ENCODE measurements at places on chromosomes 5 and 9. TPM values are rescaled to one million over a fixed set of nuclear protein-coding genes. Genes with fewer than 3 reads are reported as not detected.

Gene SPATA31A3
- total RNA-seq = not detected

Gene GPX8
- 34.5 TPM for total RNA-seq

Gene IFNA21
- not detected for total RNA-seq

Gene IL9
- not detected for total RNA-seq

Gene PTPN3
- 19.2 TPM for total RNA-seq

Gene HRCT1
- 0.18 TPM for total RNA-seq

Gene CDH9
- total RNA-seq = not detected

Gene PCDHA4
- total RNA-seq = 1.8 TPM

Gene PCA3
- not detected for total RNA-seq

Gene DND1
- total RNA-seq = 0.72 TPM

Gene PCAT7
- 0.72 TPM for total RNA-seq

Gene ISL1
- 0.06 TPM for total RNA-seq

Gene SPAG8
- 0.51 TPM for total RNA-seq

Gene HAVCR1
- 39.0 TPM for total RNA-seq

Gene NFIL3
- 8.7 TPM for total RNA-seq

Gene SLC34A1
- total RNA-seq = not detected

Gene CTNND2
- total RNA-seq = 0.04 TPM

Gene GPX3
- 20.3 TPM for total RNA-seq

Gene GMCL2
- total RNA-seq = not detected

Gene F2RL1
- total RNA-seq = 215 TPM

Gene PROB1
- total RNA-seq = 0.12 TPM

Gene PCDHGB3
- 0.21 TPM for total RNA-seq

Gene APBA1
- total RNA-seq = 0.15 TPM
